ENCODE measurements at places on chromosomes 4 and X. TPM values are rescaled to one million over a fixed set of nuclear protein-coding genes. Genes with fewer than 3 reads are reported as not detected.
A peak's percentile ranks its signal among the peaks of the same experiment; 100 is the strongest.

GRCh38 chr4:106766519-106766918, 269.6 kb downstream of the DKK2 start:
- no peak for DNase-seq

DNA sequence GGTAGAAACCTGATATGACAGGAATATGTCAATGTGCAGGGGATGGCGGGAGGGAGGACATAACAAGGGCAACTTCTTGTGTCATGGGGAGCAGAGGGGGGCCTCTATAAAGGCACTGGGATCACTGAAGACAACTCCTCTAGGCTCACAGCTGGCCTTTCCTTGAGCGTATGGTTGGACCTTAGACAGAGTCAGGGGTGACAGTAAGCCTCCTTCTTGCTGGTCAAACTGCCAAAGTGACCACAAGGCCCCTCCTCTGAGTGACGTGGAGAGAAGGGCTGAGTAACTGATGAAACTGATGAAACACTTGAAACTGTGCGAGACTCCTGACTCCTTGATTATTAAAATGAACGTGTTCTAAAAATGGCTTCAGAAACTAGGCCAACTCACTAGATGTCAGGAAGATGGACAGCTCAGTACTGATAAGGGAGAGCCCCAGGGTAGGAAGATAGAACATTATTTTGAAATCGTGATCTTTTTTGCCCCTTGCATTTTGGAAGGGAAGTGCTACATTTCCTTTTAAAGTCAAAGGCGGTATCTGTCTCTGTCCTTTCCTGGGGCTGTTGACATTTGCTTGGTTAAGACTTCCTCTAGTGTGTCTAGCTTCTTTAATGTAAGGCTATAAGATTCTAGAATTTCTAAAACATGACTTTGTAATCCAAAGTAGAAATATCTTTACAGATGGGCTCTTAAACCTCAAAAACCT, 1.6 kb downstream of the RAB33A start:
- DNase-seq, result peak; percentile 49

DNA sequence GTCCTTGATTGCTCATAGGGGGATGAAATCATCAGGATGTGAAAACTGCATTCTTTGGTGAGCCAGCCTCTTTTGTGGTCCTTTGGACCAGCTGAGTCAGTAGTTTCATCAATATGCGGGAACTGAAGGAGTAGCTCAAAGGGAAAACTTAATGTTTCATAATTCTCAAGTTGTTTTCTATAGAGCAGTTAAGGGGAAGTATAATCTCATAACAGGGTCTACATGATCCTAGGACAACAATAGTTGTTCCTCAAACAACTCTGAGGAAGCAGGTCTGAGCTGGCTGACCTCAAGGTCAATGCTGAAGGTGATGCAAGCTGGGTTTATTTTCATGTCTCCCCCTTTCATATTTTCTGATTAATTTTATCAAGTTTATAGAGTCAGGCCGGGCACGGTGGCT, 36.1 kb upstream of the IRF2 start:
- no peak for DNase-seq

Gene TKTL2
- not detected for total RNA-seq

- DNase-seq, result no peak
These were observed 255.8 kb downstream of the COL25A1 start for GRCh38 chr4:109046471-109047201.

GRCh38 chrX:40579900-40580536, 752 bp upstream of the ATP6AP2 start:
- no peak for DNase-seq

GRCh38 chr4:38759113-38759789, 23.5 kb downstream of the TLR10 start:
- peak; percentile 59 for DNase-seq

Gene PHOX2B
- total RNA-seq, result not detected

DNA sequence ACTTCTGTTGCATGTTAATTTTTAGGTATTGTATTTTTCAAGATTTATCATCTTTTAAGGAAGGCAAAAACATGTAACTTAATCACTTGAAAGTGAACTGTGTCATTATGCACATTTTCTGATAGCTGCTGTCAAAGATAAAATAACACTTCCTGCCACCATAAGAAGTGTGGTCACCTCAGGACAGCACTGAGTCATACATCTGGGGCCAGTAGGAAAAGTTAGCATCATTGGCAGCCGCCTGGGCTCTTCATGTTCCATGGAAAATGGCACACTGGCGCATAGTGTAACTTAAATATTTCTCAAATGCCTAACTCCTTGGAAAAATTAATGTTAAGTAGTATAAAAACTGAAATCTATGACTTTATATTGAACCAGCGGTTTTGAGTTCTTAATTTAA, 24.2 kb downstream of the CNKSR2 start:
- DNase-seq, result no peak

Gene MAGEB1
- not detected for total RNA-seq

Gene PARM1
- not detected for total RNA-seq
